ENCODE measurements at places on chromosomes 2 and 18. TPM values are rescaled to one million over a fixed set of nuclear protein-coding genes. Genes with fewer than 3 reads are reported as not detected.

DNA sequence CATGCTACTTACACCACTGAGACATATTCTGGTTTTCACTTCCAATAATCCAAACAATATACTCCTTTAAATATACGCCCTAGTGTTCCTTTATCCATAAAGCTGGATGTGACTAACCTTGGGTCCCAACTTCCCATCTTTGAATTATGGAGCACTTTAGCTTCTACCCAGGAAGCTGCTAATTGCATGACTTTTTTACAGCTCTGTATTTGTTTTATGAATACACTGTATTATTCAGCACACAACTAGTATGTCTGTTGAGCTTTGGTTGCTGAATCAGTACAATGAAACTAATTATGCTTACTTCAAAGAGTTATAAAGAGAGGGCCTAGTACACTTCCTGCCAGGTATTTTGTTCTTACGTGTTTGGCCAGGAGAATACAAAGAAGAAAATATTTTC is 118.5 kb downstream of the BAZ2B start:
- no peaks in the 10 kb centered on the region for H3K27me3 ChIP-seq
- H3K36me3 ChIP-seq: peaks cover 7% of the 10 kb centered on the region
- DNase-seq: no peak
- H3K4me1 ChIP-seq: no peaks in the 10 kb centered on the region
- H3K4me3 ChIP-seq: no peak overlapping the region

DNA sequence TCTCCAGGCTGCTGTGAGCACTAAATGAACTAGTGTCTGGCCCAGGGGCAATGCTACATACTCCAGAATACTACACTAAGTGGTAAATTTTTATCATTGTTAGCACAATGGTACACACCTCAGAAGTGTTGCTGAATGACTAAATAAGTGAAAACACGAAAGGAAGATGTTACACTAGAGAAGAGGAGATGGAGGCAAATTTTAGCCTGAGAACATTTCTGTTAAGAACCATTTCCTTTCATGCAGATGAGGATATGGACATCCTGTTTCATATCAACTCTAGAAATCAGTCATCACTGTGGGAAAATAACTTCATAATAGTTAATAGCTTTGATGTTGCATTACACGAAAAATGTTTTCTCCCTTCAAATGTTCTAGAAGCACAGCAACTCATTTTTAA is 117.6 kb upstream of the STK17B start:
- no peak overlapping the region for H3K4me3 ChIP-seq
- no peaks in the 10 kb centered on the region for H3K27me3 ChIP-seq
- no peaks in the 10 kb centered on the region for H3K36me3 ChIP-seq
- peaks cover 12% of the 10 kb centered on the region for H3K4me1 ChIP-seq

- no peaks in the 10 kb centered on the region for H3K4me1 ChIP-seq
- no peak overlapping the region for H3K27ac ChIP-seq
- peak; percentile 48 for DNase-seq
- no peaks in the 10 kb centered on the region for H3K36me3 ChIP-seq
- no peaks in the 10 kb centered on the region for H3K27me3 ChIP-seq
Observed at GRCh38 chr2:177187631-177188312, 24.8 kb upstream of the HNRNPA3 start.

- no peak overlapping the region for H3K4me3 ChIP-seq
- H3K36me3 ChIP-seq: no peaks in the 10 kb centered on the region
- H3K4me1 ChIP-seq: no peaks in the 10 kb centered on the region
- DNase-seq: no peak
- no peaks in the 10 kb centered on the region for H3K27me3 ChIP-seq
Observed at GRCh38 chr2:205054789-205055188, 509.5 kb downstream of the PARD3B start.

GRCh38 chr2:169260246-169260645 is 102.1 kb downstream of the LRP2 start:
- no peaks in the 10 kb centered on the region for H3K4me1 ChIP-seq
- H3K4me3 ChIP-seq: no peak overlapping the region
- DNase-seq: no peak
- no peak overlapping the region for H3K27ac ChIP-seq
- no peaks in the 10 kb centered on the region for H3K36me3 ChIP-seq

DNA sequence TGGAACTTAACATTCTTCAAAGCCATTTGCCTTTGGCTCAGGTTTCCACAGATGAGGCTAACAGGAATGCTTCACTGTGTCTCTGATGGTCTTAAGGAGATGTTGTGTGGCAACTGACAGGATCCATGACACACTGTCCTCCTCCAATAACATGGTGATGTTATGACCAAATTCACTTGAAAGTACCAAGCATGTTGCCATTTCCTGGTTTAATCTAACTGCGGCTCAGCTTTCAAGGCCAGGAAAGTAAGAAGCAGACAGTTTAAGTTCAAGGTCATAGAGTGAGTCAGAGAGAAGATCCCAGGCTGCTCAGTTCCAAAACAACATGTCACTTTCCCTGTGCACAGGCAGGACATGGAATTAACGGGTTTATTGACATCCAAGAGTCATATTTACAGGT is 513.6 kb downstream of the STK39 start:
- no peaks in the 10 kb centered on the region for H3K36me3 ChIP-seq
- DNase-seq: no peak
- no peak overlapping the region for H3K4me3 ChIP-seq
- H3K27me3 ChIP-seq: no peaks in the 10 kb centered on the region
- no peaks in the 10 kb centered on the region for H3K4me1 ChIP-seq

GRCh38 chr2:101873543-101873942 is 118.2 kb upstream of the IL1R2 start:
- no peaks in the 10 kb centered on the region for H3K4me1 ChIP-seq
- no peak for DNase-seq
- H3K36me3 ChIP-seq: peaks cover 97% of the 10 kb centered on the region

DNA sequence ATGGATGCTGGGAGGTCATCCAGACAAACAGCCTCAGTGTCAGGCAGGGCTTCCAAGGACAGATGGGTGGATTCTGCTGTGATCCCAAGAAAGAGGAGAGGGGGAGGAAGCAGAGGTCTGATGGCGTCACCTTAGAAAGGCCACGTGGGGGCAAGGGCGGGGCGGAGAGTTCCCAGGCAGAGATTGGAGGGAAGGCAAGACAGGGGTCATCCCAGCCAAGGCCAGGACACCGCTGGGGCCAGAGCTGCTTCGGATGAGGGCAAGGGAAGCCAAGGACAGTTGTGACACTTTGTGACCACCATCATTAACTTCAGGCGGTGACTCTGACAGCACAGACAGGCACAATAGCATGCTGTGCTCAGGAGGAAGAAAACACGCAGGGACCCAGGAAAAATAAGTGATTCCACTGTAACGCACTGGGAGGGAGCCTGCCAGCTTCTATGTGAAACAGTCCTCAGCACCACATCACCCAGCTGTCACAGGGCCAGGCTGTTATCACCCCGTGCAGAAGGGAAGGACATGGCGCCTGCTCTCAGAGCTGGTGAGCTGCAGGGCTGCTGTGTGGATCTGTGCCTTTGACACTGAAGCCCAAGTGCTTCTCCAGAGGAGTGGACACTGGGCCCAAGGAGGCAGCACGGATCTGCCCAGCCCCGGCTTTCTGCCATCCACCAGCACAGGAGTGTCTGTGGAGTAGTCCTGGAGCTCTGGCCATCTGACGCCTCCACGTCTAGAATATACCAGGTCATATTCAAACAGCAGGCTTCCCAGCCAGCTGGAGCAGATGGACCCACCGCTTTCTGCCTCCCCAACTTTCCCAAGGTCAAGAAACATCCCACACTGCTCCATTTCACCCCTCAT is 204.1 kb downstream of the NDUFA10 start:
- peaks cover under 1% of the 10 kb centered on the region for H3K4me1 ChIP-seq
- no peak overlapping the region for H3K27ac ChIP-seq
- no peak overlapping the region for H3K4me3 ChIP-seq
- H3K27me3 ChIP-seq: peaks cover 7% of the 10 kb centered on the region
- H3K36me3 ChIP-seq: no peaks in the 10 kb centered on the region
- peak; percentile 23 for DNase-seq

DNA sequence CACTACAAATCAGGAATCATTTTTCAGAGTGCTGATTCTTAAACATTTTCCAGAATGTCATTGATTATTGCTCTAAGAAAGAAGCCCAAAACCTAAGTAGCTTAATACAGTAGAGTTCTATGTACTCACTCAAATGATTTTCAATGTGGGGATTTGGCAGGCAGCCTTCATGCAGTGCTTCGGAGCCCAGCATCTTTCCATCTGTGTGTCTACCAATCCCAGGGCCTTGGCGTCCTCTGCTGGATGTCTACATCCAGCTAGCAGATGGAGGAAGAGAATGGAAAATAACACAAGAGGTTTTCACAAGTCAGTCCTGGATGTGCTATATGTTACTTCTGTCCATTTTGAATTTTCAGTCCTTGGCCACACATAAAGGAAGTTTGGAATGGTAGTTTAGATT is 151.8 kb downstream of the RDH14 start:
- H3K27ac ChIP-seq: no peak overlapping the region
- H3K36me3 ChIP-seq: no peaks in the 10 kb centered on the region
- H3K4me1 ChIP-seq: no peaks in the 10 kb centered on the region
- H3K4me3 ChIP-seq: no peak overlapping the region

- no peak overlapping the region for H3K4me3 ChIP-seq
- H3K36me3 ChIP-seq: peaks cover 4% of the 10 kb centered on the region
- no peak for DNase-seq
- no peaks in the 10 kb centered on the region for H3K27me3 ChIP-seq
- H3K27ac ChIP-seq: peak overlapping the region; percentile 11
Observed at GRCh38 chr2:134132490-134132857, 121.4 kb upstream of the MGAT5 start.

GRCh38 chr2:118014492-118014824 is 588 bp upstream of the CCDC93 start:
- H3K27me3 ChIP-seq: no peaks in the 10 kb centered on the region
- peak overlapping the region; percentile 97 for H3K4me3 ChIP-seq
- H3K36me3 ChIP-seq: no peaks in the 10 kb centered on the region
- peak overlapping the region; percentile 88 for H3K27ac ChIP-seq
- DNase-seq: no peak
- H3K4me1 ChIP-seq: peaks cover 40% of the 10 kb centered on the region

- no peak for DNase-seq
- no peaks in the 10 kb centered on the region for H3K4me1 ChIP-seq
- no peaks in the 10 kb centered on the region for H3K36me3 ChIP-seq
Observed at GRCh38 chr2:47654790-47655562, 128.0 kb upstream of the MSH6 start.

- H3K36me3 ChIP-seq: no peaks in the 10 kb centered on the region
- no peak for DNase-seq
- no peak overlapping the region for H3K4me3 ChIP-seq
- no peak overlapping the region for H3K27ac ChIP-seq
Observed at GRCh38 chr2:149725234-149725633, 137.7 kb upstream of the MMADHC start.

GRCh38 chr2:218284106-218284811 is 8.0 kb downstream of the TMBIM1 start:
- H3K4me1 ChIP-seq: peaks cover 94% of the 10 kb centered on the region
- peaks cover 40% of the 10 kb centered on the region for H3K36me3 ChIP-seq
- peak; percentile 71 for DNase-seq
- no peak overlapping the region for H3K4me3 ChIP-seq
- H3K27ac ChIP-seq: peak overlapping the region; percentile 69
- no peaks in the 10 kb centered on the region for H3K27me3 ChIP-seq

GRCh38 chr2:119536707-119537106 is 7.5 kb upstream of the CFAP221 start:
- DNase-seq: peak; percentile 59
- no peak overlapping the region for H3K27ac ChIP-seq
- no peaks in the 10 kb centered on the region for H3K4me1 ChIP-seq
- H3K36me3 ChIP-seq: no peaks in the 10 kb centered on the region
- H3K4me3 ChIP-seq: no peak overlapping the region
- no peaks in the 10 kb centered on the region for H3K27me3 ChIP-seq

DNA sequence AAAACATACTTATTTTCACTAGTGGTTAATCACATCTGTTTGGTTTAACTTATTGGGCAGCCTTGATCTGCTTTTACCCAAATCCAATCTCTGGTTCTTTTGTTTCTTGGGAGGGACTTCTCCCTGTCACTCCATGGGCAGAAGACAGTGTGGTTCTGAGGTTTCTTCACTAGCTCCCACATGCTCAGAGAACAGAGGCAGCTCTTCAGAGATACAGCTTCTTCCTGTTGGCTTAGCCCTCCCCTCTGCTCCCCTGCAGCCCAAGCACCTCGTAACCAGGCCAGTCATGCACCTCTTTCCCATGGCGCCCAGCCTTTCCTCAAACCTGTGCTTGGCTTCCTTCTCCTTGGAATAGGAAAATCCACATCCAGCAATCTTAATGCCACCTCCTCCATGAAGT is 32.8 kb downstream of the SLC9A2 start:
- H3K27me3 ChIP-seq: no peaks in the 10 kb centered on the region
- DNase-seq: no peak
- no peaks in the 10 kb centered on the region for H3K36me3 ChIP-seq
- H3K4me3 ChIP-seq: no peak overlapping the region
- no peaks in the 10 kb centered on the region for H3K4me1 ChIP-seq
- no peak overlapping the region for H3K27ac ChIP-seq

- H3K27ac ChIP-seq: no peak overlapping the region
- no peak for DNase-seq
- H3K27me3 ChIP-seq: no peaks in the 10 kb centered on the region
- peaks cover 10% of the 10 kb centered on the region for H3K36me3 ChIP-seq
- peaks cover 3% of the 10 kb centered on the region for H3K4me1 ChIP-seq
Observed at GRCh38 chr18:13500227-13500865, 226.0 kb downstream of the FAM210A start.

CABYR gene
- 9.4 TPM for total RNA-seq

ARMC9 gene
- 45.5 TPM for total RNA-seq

CTAGE1 gene
- total RNA-seq: not detected

POMC gene
- total RNA-seq: 4.6 TPM

ADAM23 gene
- total RNA-seq: 2.6 TPM

IKZF2 gene
- total RNA-seq: 5.2 TPM

GAD1 gene
- total RNA-seq: not detected

TWIST2 gene
- total RNA-seq: 58.0 TPM

ATP6V1C2 gene
- 1.1 TPM for total RNA-seq
